ENCODE measurements at places on chromosomes 4 and X.
A peak's percentile ranks its signal among the peaks of the same experiment; 100 is the strongest.

GRCh38 chr4:133544097-133544496, 395.0 kb downstream of the PCDH10 start:
- no peak for DNase-seq

DNA sequence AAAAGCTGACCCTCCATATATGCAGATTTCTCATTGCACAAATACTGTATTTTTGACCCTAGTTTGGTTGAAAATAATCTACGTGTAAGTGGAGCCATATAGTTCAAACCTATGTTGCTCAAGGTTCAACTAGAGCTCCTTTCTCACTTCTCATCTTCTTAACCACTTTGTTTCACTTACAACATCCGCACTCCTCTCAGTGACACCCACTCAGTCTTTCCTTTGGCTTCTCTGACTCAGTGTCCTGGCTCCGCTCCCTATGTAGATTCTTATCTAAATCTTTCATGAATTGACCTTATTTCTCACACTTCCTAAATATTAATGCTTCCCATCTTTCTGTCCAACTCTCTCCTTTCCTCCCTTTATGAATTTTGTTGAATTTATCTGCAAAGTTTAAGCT, 32.9 kb upstream of the DKK2 start:
- no peak for DNase-seq

- DNase-seq, result no peak
These were observed 32.3 kb downstream of the STPG2 start for GRCh38 chr4:98110929-98111328.

GRCh38 chr4:166067915-166068314, 194.9 kb downstream of the TLL1 start:
- DNase-seq, result no peak

DNA sequence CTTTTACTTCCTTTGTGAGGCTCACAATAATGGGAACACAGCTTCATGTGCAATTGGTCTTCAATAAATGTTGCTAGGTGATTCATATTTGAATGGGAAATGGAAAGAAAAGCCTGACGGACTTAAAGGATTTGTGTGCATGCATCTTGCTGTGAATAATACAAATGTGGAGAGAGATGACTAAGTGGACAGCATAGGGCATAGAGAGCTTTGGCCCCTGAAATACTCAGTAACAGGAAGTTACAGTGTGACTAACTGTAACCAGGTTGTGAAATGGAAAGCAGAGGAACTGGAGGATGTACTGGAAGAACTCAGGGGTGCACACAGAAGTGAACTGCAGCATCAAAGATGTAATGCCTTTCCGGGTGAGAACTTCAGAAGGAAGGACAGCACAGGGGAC, 206.7 kb downstream of the MGST2 start:
- no peak for DNase-seq

DNA sequence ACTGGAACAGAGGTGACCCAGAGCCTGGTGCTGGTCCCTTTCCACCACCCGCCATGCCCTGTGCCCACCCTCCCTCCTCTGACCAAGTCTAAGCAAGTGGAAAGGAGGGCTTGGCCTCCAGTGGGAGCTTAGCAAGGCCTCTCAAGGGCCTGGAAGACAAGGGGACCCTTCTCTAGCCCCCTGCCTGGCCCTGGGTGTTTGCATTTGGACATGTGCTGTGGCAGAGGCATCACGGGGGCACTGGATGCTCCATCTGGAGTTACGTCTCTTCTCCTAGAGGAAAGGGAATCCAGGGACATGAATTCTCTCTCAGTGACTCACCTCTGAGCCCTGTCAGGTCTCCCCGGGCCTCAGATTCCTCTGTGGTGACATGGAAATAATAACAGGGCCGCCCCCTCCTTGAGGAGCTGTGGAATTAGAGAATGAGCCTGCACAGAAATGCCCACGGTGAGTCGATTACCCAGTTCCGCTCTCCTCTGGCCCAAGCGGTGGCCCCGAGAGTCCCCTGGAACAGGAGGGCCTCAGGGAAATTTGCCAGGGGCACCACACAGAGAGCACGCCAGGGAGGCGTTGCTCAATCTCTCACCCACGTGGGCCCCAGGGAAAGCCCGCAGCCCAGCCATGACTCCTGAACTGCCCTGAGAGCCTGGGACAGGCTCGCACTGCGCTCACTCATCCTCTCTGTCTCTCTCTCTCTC, 189.6 kb downstream of the BCOR start:
- no peak for DNase-seq

- DNase-seq, result no peak
These were observed 859.3 kb downstream of the RPA4 start for GRCh38 chrX:97743014-97743413.

GRCh38 chr4:125735102-125735501, 420.3 kb downstream of the FAT4 start:
- DNase-seq, result no peak

GRCh38 chr4:90766837-90767236, 639.6 kb downstream of the CCSER1 start:
- DNase-seq, result no peak

GRCh38 chr4:74933562-74934015, 673 bp downstream of the PARM1 start:
- no peak for DNase-seq

- no peak for DNase-seq
These were observed 16.7 kb upstream of the PDS5A start for GRCh38 chr4:39994406-39994805.

DNA sequence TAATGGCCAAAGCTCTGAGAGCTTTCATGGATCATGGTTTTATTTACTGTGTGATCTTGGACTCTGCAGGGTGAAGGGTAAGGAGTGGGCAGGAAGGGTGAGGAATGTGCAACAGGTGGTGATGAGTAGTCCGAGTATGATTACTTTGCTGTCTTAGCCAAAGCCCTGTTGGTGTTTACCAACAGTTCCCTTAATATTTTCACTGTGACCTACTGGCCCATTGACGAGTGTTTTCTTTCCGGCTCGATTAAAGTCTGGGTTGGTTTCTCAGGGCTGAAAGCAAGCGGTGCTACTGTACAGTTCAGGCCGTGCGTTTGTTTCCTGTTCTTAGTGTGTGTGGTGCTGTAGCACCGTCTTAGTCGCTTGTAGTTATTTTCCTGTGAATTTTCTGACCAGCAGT, 2.6 kb downstream of the ARHGAP24 start:
- no peak for DNase-seq

GRCh38 chr4:44186850-44187246, 261.8 kb downstream of the KCTD8 start:
- DNase-seq, result no peak

GRCh38 chr4:145234091-145234706, 53.8 kb upstream of the OTUD4 start:
- peak; percentile 0 for DNase-seq

- no peak for DNase-seq
These were observed 15.3 kb downstream of the GPC3 start for GRCh38 chrX:133970076-133970475.

DNA sequence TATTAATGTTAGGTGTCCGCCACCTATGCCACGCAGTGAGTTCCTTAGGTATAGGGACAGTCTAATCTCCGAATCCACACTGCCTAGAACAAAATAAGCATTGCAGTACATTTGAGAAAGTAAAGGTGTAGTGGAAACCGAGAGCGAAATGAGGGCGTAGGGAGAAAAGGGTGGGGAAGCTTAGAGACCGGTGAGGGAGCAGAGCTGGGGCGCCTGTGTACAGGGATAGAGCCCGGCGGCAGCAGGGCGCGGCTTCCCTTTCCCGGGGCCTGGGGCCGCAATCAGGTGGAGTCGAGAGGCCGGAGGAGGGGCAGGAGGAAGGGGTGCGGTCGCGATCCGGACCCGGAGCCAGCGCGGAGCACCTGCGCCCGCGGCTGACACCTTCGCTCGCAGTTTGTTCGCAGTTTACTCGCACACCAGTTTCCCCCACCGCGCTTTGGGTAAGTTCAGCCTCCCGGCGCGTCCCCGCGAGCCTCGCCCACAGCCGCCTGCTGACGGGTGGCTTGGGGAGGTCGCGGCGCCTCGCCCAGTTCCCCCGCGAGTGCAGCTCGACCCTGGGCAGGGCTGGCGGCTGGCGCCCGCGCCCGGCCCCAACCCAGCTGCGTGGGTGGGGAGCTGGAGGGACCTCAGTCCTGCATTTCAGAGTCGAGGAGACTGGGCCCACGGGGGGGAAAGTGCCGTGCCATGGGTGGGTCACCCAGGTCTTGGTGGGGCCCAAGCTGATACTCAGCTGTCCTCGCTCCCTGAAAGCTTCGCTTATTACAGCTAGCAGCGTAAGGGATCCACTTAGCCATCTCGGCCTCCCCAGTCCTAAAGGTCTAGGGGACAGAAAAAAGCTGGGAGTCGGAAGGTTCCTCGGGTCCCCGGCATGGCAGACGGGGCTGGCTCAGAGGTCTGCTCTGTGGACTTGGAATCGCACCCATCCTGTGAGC, at the start of gene ANXA3:
ANXA3 (plus strand) TSS at position 351 of the 932 bp plus-strand sequence. CDS start 2,704 bp downstream, outside the sequence.
- DNase-seq, result no peak

DNA sequence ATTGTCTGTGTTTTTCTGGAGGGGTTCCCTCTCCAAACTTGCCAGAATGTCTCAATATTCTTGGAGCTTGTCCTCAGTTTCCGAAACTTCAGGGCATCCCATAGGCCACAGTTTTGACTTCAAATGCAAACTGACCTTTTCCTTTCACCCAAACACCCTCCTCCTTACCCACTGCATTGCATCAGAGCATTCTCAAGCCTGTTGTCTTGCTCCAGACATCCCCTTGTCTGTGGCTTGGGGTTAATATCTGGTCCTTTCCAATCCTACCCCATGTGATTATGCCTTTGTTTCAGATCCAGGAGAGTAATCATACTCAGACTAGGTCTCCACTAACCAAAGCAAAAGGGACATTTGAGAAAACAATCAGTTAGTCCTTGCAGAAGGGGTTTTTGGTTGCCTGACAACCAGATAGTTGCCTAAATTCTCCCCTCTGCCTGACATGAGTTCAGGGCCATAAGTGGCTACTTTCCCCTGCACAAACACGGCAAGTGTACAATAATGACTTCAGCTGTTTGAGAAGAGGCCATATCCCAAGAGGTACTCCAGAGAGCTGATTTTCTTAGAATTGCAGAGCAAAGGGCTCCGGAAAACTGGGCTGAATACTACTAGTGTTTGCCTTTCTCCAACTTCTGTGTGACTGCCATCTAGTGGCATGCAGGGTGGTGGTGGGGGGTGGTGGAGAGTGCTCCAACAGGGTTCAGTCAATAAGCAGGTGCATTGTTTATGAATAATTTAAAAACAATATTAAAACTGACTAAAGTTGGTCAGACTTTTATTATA, 130.2 kb downstream of the CHRDL1 start:
- no peak for DNase-seq

DNA sequence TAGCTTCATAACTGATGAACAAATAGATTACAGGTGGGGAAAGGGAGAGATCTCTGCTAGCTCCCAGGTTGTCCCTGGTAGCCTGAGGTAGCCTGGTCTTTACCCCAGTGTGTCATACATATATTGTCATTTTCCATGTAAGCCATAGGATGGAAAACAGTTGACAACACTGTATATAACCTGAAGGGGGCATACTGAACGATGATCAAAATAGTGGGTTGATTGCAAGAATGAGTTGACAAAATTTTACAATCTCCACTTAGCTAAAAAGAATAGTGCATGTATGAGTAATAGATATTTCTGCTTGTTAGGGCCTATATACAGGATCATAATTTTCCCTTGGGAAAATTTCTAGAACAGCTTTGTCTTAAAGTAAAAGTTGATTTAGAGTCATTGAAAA, 304.1 kb upstream of the HAND2 start:
- DNase-seq, result no peak

- DNase-seq, result no peak
These were observed 102.4 kb downstream of the CLNK start for GRCh38 chr4:10582059-10582686.

GRCh38 chrX:109475174-109475891, 6.6 kb downstream of the GUCY2F start:
- DNase-seq, result no peak

DNA sequence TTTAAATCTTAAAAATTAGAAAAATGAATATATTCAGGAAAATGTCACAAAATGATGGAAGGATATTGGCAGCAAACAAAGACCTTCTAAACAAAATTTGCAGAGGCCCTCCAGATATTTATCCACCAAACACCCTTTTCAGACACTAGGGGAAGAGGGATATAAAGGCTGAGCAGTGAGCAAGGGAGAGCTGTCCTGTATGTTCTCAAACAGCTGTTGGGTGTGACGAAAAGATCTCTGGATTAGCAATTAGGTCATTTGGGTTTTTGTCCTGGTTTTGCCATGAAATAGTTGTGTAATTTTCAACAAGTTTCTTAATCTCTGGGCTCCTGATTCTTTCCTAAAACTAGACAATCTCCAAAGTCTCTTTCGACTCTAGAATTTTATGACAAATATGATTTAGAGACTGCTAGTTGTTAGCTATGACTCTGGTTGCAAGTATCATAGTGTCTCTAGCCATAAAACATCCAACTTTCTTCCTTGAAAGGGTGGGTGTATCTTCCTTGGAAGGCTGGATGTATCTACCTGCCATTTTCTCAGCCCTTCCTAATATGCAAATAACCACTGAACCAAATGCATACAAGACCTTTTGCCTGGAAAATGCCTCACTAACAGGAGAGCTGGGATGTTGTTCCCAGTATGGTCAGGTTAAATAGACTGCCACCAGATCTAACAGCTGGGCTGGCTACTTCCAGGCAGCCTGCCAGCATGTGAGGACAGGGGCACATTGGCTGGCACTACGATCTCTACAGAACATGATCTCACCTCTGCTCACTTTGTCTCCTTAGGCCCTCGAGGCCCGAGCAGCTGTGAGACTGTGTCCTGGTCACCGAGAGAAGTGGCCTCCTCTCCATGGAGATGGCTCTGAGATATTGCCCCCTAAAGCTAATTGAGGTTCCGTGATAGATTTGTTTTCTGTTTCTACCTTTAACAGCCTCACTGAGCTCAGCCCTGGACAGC, 225.5 kb upstream of the JADE1 start:
- DNase-seq, result no peak

DNA sequence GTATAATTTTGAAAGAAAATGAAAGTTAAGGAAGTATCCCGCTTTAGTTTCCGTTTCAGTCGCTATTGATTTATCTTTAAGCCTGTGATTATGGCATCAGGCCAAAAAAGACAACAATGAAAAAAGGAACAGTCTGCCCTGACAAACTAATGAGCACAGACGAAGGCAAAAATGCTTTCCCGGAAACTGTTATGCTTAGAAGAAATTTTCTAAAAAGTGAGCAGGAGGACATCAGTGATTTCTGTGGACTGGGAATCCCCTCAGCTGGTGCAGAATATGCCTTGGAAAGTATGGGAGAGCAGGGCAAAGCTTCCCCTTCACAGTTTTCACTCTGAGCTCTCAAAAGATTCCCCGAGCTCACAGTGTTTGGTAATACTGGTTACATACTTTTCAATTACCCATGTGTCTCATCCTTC, 5.1 kb upstream of the CXCL10 start:
- DNase-seq, result no peak

DNA sequence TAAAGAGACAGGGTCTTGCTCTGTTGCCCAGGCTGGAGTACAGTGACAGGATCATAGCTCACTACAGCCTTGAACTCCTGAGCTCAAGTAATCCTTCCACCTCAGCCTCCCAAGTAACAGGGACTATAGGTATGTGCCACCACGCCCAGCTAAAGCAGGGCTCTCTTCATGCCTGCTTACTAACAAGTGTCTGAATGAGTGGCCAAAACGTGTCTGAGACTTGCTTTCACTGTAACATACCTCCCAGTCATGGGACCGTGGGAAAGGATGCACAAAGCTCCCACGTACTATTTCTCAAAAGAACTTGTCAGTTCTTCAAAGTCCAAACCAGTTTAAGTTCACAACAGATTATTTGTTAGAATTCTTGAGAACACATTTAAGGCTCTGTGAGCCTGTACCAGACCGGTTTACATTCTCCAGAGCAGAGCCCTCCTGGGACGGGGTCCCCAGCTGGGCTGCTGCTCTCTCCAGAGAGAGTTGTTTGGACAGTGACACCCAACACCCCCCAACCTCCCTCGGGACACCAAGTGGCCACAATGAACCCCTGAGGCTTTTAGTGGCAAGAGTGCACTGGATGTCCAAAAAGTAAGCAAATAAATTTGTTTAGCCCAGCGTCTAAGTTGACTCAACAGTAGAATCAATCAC, 24.1 kb downstream of the SH3KBP1 start:
- DNase-seq, result no peak
